CD4-positive, alpha-beta T cell treated with Interleukin-6 for 4 hours (primary cell): ENCODE measurements at places on chromosomes 6 and 20.

- DNase-seq = no peak
Observed at GRCh38 chr6:92623431-92623830, 795.9 kb downstream of the EPHA7 start.

DNA sequence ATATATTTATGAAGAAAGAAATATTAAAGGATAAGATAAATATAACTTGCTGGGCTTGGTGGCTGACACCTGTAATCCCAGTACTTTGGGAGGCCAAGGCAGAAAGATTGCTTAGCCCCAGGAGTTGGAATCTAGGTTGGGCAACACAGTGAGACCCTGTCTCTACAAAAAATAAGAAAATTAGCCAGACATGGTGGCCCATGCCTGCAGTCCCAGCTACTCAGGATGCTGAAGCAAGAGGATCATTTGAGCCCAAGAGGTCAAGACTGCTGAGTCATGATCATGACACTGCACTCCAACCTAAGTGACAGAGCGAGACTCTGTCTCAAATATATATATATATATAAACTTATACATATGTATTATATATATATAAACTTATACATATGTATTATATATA is 164.0 kb downstream of the MRPL14 start:
- no peak for DNase-seq

- no peak for DNase-seq
Observed at GRCh38 chr20:7347409-7347808, 579.9 kb downstream of the BMP2 start.

DNA sequence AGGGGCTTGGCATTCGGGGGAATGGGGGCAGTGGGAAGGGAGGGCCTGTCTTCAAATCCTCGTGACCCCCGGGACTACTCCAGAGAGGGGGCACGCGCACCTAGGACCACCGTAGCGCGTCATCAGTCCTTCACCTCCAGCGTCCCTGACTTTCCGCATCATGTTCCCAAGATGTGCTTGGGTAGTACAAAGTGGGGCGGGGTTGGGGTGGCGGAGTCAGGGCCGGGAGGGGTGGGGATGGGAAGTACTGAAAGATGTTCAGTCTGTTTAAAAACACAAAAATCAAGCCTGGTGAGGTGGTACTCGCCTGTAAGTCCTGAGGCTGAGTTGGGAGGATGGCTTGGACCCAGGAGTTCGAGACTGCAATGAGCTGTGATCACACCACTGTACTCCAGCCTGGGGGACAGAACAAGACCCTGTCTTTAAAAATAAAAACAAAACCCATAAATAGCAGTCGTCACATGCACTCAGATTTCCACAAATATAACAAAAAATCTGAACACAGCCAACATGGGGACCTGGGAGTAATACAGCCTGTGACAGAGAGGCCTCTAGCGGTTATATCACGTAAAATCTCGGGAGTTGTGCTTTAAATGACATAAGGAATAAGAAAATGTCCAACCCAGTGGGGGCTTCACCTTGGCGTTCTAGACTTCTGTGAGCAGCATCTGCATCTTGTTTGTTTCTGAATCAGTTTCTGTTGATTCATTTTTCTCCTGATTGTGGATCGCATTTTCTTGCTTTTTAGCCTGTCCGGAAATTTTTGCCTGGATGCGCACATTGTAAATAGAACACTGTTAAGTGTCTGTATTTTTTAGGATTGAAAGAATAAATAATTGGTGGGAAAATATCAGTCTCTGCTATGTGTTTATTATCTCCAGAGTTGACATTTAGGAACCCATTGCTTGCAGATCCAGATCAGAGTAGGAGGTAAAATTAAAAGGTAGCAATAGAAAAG is 698 bp upstream of the LRP11 start:
- peak; percentile 35 for DNase-seq

DNA sequence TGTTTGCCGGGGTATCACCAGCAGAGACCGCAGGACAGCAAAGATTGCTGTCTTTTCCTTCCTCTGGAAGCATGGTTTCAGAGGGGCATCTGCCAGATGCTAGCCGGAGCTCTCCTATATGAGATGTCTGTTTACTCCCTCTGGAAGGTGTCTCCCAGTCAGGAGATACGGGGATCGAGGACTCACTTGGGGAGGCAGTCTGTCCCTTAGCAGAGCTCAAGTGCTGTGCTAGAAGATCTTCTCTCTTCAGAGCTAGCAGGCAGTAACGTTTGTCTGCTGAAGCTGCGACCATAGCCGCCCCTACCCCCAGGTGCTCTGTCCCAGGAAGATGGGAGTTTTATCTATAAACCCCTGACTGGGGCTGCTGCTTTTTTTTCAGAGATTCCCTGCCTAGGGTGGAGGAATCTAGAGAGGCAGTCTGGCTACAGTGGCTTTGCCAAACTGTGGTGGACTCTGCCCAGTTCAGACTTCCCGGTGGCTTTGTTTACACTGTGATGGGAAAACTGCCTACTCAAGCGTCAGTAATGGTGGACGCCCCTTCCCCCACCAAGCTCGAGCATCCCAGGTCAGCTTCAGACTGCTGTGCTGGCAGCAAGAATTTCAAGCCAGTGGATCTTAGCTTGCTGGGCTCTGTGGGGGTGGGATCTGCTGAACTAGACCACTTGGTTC is 133.0 kb upstream of the FLRT3 start:
- no peak for DNase-seq

DNA sequence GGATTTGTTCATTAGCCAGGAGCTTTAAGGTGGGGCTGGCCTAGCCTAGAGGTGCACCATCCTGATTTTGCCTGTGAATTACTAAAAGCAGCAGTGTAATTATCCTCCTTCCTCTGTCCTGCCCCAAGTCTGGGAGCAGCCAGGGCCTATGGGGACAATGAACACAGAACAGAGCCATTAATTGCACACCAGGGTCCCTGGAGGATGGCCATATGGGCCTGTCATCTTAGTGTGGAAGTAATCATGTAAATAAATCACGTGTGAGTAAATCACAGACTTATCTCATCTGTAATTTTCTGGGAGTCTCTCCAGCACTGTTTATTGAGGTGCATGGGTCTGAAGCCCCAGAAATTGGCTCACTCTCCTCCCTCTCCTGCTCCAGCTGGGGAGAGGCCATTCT is 176.3 kb downstream of the LRFN2 start:
- DNase-seq = no peak
